ENCODE measurements at places on chromosomes 4 and X.

DNA sequence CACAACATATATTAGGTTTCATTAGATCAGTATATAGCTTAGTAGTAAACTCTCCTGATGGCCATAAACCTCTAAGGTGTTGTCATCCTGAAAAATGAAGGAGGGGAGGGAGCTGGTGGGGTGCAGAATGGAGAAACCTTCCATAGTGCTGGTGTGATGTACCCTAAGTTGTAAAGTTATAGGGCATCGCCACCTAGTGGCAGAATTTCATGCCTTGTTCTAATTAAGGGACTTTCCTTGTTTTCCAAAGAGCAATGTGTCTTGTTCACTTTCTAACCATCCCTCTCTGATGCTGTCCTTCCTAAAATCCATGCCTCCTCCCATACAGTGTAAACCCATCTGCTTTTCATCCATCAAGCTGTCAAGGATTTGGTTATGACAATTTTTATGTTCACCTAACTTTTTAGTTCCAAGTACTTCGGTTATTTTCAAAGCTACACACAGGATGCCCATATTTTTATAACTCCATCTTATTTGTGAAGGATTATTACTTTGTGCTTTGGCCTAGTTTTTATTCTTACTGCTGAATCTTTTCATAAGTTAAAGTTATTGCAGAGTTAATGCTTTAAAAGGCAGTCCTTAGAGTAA, 4.5 kb downstream of the NBDY start:
- no peak for DNase-seq

- DNase-seq = no peak
These were observed 22.7 kb upstream of the DKK2 start for GRCh38 chr4:107058828-107059227.

DNA sequence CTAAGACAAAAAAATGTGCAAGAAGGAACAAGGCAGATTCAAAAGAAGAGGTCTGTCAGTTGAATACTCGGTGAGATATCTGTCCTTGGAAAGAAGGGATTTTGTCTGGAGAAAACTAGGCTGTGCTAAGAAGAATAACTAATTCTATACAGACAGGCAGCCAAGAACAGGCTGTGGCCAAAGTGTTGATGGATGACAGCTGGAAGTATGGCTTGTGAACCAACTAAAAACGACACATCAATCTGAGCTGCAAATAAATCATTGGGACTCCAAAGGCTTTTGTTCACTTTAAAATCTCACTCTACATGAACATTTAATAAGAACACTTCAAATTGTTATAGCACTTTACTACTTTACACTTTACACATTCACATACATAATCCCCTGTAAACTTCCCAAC, 70.5 kb upstream of the IGSF1 start:
- no peak for DNase-seq

GRCh38 chrX:3820167-3820566, 106.7 kb upstream of the PRKX start:
- no peak for DNase-seq

- DNase-seq = no peak
These were observed 106.2 kb upstream of the PUDP start for GRCh38 chrX:7254144-7254543.

Measured in GOT3 (cell line).